Stimulated activated CD4-positive, alpha-beta T cell treated with anti-CD3 and anti-CD28 coated beads, Interleukin-4, amount 100 ng/mL, for 4 hours (primary cell): ENCODE measurements at places on chromosomes 4 and X.

DNA sequence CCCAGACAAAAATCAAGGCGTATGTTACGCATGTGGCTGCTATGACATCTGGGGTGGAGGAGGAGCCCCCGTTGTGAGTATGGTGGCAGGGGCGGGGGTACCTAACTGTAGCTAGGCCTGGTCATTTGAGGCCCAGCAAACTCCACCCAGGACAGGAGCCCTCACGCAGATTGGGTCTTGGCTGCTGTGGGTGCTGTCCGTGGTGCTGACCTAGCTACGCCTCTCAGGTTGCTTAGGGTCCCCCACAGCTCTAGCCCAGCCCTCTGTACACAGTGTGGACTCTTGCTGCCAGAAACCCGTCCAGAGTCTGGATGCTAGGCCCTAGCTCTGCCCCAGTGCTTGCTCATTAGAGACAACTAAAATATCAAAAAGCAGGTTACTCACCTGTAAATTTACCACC is 146.7 kb upstream of the PSAPL1 start:
- DNase-seq: no peak

- DNase-seq: no peak
Measured at GRCh38 chr4:152352622-152353116, 183.2 kb downstream of the FBXW7 start.

DNA sequence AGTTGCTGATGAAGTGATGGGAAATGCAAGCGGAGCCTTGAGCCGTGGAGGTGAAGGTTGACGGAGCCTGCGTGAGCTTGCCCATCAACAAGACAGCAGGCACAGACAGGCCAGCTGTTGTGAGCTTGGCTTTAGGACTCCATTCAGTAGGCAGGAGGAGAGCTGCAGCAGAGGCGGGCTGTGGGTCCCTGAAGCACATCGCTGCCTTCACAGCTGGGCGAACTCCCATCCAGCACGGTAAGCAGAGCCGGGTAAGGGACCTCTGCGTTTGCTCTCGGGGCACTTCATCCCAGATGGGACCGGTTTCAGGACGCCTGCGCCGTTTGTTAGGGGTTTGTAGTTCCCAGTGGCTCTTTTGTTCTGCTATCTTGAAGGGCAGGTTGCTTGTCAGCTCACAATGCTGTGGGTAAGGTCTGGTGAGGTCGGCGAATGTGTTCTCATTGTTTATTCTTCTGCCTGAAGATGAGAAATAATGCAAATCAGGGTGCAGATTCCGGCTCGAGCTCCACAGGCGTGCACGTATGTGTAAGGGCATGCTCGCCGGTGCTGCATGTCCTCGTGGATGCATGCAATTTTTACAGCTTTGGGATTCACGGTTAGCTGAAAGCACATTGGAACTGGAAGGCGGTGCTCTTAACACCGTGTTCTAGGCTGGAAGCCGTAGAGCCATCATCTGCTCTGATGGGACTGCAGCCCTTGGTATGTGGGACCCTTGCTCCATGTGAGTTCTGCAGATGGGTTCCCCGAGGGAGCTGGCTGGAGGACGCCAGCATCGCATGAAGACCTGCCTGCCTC is 54.6 kb upstream of the CLDN34 start:
- no peak for DNase-seq

DNA sequence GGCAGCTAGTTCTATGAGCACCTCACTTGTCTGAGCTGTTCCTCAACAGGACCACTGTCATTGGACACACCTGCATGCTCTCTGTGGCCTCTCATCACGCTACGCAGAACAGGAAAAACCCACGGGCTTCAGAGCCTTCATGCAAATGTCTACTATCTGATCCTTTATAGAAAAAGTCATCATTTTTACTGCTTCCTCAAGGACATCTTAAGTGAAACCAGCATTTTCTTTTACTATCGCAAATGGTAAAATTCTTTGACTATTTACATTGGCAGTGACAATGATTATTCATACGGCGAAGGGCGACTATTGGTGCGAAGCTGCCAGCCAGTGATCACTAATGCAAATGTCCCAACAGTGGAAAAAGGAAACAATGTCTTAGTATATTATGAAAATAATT is 147.0 kb downstream of the AFAP1 start:
- no peak for DNase-seq

DNA sequence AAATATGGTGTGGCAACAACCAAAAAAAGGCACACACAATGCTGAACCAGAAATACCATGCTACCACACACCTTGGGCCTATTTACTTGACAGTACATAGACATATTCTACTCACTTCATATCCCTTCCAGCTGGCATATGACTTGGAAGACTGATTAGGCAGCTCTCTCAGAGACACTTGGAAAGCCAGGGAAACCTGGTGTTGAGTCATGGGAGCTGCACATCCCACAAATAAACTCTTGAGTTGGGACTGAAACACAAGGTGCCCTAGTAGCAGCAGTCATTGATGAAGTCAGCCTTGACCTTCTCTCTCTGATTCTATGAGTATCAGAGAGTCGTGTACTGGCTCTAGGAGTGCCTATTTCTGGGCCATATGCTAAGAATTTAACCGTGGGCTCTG is 776.6 kb upstream of the LCORL start:
- no peak for DNase-seq

- no peak for DNase-seq
Measured at GRCh38 chr4:15149839-15150592, 147.7 kb downstream of the CPEB2 start.

- DNase-seq: no peak
Measured at GRCh38 chrX:40272776-40273175, 175.0 kb upstream of the BCOR start.

DNA sequence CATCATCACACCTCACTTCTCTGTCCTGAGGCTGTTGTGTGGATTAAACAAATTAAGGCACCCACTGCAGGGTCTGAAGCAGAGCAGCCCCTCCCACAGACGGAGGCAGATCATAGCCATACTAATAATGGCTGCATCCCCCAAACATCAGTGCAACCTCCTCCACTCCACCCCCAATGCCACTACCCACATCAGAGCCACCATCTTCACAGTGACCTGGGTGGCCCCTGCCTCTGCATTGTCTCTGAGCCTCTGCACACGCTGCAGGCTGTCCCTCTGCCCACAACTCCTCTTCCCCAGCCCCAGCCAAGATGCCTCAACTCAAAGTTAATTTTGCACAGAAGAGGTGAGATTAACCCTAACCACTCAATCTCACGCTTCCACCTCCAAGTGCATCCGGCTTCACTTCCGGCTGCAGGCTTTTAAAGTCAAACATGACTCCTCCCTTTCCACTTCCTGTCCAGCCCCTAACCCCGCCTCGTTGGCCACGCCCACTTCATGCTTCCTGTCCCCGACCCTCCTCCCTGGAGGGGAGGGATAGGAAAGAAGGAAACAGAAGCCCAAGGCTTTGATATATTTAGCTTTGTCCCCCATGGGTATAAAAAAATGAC is 22.7 kb downstream of the JAKMIP1 start:
- no peak for DNase-seq

DNA sequence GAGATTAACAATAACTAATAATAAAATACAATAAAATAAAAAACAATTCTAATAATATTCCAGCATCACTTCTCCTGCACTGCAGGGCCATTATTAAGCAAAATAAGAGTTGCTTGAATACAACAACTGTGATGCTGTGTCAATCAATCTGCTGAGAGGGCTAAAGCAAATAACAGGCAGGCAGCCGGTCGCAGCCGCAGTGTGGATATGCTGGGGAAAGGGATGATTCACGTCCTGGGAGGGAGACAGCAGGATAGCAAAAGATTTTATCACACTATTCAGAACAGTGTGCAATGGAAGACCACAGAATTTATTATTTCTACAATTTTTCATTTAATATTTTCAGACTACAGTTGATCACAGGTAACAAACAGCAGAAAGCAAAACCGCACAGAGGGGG is 76.5 kb upstream of the SMARCAD1 start:
- DNase-seq: no peak

GRCh38 chrX:118189000-118189399 is 72.4 kb upstream of the KLHL13 start:
- no peak for DNase-seq

DNA sequence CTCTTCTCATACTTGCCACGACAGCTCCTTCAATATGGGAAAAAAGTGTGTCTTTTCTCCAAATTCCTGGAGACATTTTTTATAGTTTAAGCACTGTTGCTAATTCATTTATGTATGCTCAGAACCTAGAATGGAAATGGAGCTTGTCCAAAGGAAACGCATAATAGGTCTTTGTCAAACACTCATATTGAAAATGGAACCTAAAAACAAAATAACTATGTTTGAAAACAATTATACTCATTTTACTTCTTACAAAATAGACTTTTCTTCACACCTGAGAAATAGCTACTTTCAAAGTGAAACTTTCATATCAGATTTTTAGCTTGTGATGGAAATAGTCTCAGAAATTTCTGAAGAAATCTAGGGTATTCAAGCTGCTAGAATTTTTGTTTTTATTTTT is 529.7 kb upstream of the BOD1L1 start:
- DNase-seq: no peak

GRCh38 chr4:167966143-167966542 is 126.2 kb upstream of the ANXA10 start:
- DNase-seq: no peak

DNA sequence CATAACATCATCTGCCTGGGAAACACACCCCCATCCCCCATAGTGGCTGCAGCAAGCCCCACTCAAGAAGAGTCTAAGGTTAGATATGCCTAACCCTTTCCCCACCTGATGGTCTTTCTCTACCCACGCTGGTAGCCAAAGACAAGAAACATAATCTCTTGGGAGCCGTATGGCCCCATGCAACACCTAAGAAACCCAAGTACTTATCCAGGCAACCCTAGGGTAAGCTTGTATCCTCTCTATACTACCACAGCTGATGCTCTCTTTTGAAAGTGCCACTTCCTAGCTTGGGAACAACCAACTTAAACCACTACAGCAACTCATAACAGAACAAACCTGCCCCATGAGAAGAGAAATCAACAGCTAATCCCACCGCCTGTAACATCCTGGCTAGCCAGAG is 161.1 kb downstream of the MSN start:
- no peak for DNase-seq

- DNase-seq: no peak
Measured at GRCh38 chrX:106707771-106708454, 18.6 kb upstream of the RNF128 start.

- DNase-seq: no peak
Measured at GRCh38 chr4:66804979-66805378, 740.3 kb downstream of the CENPC start.

GRCh38 chrX:41733939-41734338 is 10.0 kb downstream of the GPR82 start:
- DNase-seq: no peak

- no peak for DNase-seq
Measured at GRCh38 chr4:5084911-5085475, 33.7 kb downstream of the STK32B start.
